ENCODE measurements at places on chromosomes 16 and 17. TPM values are rescaled to one million over a fixed set of nuclear protein-coding genes. Genes with fewer than 3 reads are reported as not detected.
A peak's percentile ranks its signal among the peaks of the same experiment; 100 is the strongest.

The C17orf100 gene
- total RNA-seq: 0.43 TPM

The CAMTA2 gene
- total RNA-seq: 15.1 TPM

The SLC12A3 gene
- total RNA-seq: not detected

The IGSF6 gene
- not detected for total RNA-seq

The TBX2 gene
- total RNA-seq: 12.5 TPM

The KARS1 gene
- 139 TPM for total RNA-seq

The SPN gene
- not detected for total RNA-seq

The GNAO1 gene
- 1.3 TPM for total RNA-seq

The GFOD2 gene
- 15.5 TPM for total RNA-seq

The CALB2 gene
- total RNA-seq: under 0.01 TPM

The MEFV gene
- under 0.01 TPM for total RNA-seq

The TLCD1 gene
- 6.1 TPM for total RNA-seq

The CHRNE gene
- total RNA-seq: 0.32 TPM

The SRCAP gene
- total RNA-seq: 16.8 TPM

The ZNF469 gene
- 9.7 TPM for total RNA-seq

DNA sequence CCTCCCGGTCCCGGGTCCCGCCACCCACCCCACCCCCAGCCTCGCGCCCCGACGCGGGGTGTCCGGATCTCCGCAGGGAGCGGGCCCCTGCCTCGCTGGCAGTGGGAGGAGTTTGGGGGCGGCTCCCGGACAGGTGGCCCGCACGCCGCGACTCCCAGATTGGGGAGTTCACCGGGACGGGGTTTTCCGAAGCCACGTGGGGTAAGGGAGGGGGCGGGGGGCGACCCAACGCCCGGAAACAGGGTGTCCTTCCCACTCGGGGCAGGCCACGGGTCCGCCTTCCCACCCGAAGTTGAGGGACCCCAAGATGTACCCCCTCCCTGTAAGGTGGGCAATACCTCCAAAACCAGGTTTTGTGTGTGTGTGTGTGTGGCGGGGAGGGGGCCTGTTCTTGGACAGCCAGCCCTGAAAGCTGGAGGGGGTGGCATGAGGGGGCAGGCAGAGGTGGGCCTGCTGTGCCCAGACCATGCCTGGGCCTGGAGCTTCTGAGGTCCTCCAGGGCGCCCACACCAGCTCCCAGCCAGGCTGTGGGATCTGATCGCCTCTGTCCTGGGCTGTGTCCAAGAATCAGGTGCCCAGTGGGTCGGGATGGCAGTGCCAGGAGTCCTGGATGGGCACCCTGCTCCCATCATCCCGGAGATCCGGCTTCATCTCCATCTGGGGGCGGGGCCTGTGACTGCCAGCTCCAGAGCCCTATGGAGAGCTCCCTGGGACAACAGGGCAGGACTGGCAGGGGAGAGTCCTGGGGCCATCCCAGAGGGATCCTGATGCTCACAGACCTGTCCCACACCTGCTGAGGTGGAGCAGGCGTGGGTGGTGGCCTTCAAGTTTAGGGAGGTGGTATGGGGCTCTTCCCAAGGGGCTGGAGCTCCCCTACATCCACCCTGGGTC, 767 bp downstream of the SYNGR2 start:
- peak; percentile 38 for DNase-seq

DNA sequence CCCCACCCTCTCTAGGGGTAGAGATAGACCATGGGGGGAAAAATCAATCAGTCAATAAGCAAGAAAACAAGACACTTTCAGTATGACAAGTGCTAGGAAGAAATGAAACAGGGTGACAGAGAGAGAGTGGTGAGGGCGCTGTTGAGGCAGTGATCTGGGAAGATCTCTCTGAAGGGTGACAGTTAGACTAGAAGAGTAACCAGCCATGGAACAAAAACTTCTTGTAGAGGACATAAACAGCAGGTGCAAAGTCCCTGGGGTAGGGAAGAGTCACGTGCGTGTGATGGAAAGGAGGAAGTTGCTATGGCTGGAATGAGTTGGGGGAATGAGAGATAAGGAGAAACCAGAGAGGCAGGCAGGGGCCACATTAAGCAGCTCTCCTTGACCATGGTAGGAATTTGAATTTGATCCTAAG, 16.8 kb upstream of the EMP2 start:
- DNase-seq: no peak

GRCh38 chr17:17015230-17015629, 27.0 kb upstream of the MPRIP start:
- DNase-seq: no peak

DNA sequence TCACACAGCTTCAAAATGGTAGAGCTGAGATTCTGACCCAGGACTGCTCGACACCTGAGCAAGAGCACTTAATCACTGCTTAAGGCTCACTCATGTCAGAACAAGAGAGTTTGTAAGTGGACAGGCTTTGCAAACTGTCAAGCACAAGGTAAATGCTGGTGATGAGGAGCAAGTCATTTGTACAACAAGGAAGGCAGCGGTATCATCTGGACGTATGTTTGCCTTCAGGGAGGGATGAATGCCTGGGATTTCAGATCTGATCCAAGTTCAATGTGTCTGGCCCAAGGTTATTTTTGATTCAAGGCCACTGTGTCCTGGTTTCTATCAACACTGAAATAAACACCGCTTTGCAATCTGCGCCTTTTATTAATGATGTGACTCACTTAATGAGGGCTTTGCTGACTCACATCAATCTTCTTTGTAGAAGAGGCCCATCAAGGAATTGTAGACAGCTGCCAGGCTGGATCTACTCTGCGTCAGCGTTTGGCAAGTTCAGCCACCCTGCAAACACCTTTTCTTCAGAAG, 174.4 kb upstream of the HS3ST3A1 start:
- DNase-seq: peak; percentile 64

DNA sequence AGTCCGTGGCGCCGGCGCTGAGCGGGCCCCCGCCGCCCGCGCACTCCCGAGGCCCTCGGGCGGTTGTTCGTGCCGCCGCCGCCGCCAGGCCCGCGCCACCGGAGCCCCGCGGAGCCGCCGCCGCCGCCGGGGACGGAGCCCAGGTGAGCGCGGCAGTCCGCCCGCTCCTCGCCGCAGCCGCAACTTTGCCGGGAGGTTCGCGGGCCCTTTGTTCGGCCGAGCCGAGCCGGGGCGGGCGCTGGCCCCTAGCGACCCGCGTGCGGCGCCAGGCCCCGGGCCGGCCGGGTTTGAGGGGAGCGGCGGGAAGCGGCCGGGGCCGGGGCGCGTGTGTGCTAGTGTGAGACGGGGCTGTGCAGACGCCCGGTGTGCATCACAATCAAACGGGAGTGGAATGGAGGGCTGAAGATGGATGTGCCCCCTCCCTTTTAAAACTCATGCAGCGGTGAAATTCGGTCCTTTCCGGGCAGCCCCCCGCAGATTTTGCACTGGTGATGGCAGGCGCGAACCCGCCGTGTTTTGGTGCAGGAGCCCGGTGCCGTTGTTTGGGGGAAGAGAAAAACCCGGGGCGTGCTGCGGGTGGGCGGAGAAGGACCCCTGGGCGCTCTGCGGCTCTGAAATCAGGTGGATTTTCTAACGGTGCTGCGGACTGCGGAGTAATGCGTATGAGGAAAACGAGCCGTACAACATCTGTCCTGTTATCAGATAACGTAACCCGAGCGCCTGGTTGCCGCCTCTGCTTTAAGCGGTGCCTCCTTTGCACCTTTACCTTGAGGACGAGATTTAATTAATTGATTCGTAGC, 823 bp downstream of the TNRC6C start:
- DNase-seq: peak; percentile 22

DNA sequence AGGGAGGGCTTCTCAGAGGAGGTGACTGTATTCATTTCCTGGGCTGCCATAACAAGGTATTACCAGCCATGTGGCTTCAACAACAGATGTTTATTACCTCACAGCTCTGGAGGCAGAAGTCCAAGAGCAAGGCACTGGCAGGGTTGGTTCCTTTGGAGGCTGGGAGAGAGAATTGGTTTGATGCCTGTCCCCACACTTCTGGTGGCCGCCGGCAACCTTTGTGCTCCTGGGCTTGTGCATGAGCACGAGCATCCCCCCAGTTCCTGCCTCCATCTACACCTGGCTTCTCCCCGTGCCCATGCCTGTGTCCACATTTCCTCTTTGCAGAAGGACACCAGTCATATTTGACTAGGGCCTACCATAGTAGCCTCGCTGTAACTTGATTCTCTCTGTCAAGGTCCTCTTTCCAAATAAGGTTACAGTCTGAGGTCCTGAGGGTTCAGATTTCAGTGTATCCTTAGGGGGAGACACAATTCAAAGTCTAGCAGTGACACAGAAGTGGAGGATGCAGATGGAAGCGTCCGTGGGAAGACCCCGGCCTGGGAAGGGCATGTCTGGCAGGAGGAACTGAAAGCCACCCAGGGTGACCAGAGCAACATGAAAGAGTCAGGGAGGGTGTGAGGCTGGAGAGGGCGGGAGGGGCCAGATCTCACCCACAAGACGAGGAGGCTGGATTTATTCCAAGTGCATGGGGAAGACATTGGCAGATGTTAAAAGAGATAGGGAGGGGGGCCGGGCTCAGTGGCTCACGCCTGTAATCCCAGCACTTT, 188.2 kb upstream of the HSBP1 start:
- DNase-seq: no peak

GRCh38 chr17:43020030-43020621, 2.1 kb downstream of the VAT1 start:
- peak; percentile 59 for DNase-seq

DNA sequence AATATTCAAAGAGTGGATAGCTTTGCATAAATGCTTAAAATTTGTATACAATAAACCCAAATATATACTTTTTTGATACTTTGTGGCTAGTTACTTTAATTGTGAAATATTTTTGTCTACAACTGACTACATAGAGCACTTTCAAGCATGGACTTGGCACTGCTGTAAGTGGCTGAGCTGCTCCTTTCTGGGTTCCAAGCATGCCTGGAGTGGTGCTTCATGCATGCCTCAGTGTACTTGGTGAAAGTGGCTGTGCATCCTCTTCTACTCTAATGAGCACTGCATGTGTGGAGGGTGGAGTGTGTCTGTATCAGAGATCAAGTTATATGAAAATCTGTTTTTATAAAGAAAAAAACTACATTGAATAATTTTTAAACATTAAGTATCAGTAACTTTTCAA, 94.1 kb downstream of the OMG start:
- DNase-seq: no peak

GRCh38 chr16:48113471-48113870, 42.3 kb downstream of the ABCC12 start:
- no peak for DNase-seq

DNA sequence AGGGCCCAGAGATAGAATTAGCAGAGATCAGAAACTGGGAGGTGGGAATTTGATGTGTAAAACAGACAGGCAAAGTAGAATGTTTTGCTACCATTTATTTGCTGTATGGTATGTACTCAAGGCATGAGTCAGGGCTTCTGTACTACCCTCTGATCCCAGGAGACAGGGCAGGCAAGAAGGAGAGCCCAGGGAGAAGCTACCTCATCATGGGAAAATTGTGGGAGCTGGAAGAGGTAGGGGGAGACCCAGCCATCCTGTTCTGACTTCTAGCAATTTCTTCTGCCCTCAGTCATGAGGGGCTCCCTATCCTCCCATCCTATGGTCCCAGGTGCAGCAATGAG, 1.7 kb upstream of the PIGS start:
- no peak for DNase-seq

DNA sequence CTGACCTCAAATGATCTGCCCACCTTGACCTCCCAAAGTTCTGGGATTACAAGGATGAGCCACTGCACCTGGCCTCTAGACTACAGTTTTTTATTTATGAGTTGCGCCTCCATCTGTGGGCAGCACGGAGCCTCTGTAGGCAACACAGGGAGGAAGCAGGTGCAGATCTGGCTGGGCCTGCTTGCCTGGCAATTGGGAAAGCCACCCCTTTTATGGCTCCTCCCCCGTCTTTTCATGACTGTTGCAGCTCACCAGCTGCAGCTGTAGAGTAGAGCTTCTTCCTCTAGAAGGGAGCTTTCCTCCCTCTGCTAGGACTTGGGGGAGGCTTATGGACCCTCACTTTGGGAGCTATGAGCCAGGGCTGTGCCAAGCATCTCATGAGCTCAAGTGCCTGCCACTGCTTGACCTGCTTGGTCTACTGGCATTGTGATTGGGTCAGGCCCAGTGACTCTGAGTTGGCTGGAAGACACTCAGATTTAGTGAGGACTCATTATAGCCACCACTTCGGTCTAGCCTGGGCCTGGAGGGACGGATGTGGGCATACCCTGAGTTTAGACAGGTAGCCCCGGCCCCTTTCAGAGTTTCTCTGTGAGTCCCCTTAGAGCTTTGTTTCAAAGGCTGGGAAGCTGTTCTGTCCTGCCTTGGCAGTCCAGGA, 6.9 kb upstream of the SLC7A6 start:
- peak; percentile 54 for DNase-seq

DNA sequence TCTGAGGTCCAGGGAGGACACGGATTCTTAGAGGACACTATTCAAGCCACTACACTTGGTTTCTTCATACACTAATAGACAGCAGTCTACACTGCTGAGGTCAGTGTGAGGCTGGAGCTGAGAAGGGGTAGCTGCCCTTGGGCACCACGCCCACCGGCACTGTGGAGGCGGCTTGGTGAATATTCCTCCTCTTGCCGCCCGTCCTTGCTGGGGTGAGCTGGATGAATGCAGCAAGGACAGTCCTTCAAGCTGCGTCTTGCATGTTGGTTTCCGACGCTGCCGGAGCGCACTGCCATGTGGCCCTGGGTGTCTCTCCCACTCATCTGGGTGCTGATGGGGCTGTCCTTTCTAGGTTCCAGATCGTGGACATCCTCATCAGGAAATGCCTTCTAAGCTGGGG, 2.6 kb downstream of the ZNF205 start:
- no peak for DNase-seq

GRCh38 chr16:88469615-88470395, 16.7 kb downstream of the ZFPM1 start:
- no peak for DNase-seq

- no peak for DNase-seq
These were observed 82.1 kb downstream of the BCAS3 start for GRCh38 chr17:60759756-60760155.

- no peak for DNase-seq
These were observed 1.4 kb upstream of the TBC1D24 start for GRCh38 chr16:2473446-2473926.

DNA sequence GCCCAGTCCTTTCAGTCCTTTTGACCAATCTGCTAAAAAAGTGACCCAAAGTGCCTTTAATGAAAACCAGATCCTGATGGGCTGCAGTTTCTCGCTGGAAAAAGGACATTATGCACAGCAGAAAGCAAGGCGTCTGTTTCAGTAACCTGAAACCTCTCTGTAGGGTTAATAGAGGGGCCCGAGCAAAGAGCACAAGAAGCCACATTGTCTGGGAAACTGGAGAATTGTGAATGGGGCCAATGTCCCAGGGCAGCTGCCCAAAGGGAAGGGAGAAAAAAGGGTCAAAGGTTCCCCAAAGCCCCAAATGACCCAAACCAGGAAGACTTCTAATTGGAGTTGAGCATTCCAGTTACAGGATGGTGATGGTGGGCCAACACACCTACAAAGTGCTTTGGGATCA, 3.0 kb downstream of the OTOA start:
- DNase-seq: no peak

DNA sequence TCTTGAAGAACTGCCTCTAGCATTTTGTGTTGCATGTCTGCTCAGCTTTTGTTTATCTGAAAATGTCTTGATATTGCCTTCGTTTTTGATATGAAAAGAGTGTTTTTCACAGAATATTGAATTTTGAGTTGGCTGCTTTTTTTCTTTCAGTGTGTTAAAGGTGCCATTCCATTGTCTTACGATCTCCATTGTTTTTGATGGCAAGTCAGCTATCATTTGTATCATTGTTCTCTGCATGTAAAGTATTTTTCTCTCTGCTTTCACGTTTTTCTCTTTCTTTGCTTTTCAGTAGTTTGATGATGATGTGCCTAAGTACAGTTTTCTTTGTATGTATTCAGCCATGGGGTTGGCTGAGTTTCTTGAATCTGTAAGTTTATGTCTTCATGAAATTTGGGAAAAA, 57.0 kb downstream of the AIPL1 start:
- no peak for DNase-seq

- no peak for DNase-seq
These were observed 224.8 kb upstream of the TNRC6C start for GRCh38 chr17:77733576-77734296.
